ENCODE measurements at places on chromosomes 12 and 14.
A peak's percentile ranks its signal among the peaks of the same experiment; 100 is the strongest.

DNA sequence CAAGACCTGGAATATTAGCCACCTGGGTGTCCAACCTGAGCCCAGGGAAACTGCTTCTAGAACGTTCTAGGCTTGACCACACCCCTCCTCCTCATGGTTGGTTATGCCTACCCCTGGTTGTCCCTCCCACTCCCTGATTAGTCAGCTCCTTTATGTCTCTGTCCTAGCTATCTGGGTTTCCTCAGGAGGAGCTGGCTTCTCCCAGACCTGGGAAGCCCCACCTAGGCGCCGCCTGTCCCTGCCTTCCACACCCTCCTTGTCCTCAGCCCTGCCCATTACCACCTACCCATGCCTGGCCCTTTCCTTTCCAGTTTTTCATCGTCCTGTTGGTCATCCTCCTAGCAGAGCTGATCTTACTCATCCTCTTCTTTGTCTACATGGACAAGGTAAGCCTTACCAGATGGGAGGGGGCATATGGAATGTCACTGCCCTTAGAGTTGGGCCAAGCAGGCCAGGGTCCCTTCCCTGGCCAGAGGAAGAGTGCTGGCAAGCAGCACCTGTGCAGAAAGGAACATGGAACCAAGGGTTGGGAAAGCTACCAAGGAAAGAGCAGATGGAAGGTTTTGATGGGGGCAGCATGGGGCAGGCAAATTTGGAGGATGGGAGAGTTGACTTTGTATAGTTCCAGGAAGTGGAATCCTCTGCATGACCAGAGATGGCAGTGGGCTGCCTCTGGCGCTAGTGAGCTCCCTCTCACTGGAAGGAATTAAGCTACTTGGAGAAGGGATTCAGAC lies 201.7 kb downstream of the TSPAN9 start:
- DNase-seq = no peak

- DNase-seq = peak; percentile 68
Observed at GRCh38 chr12:47819138-47819895, 386 bp downstream of the HDAC7 start.

- DNase-seq = peak; percentile 77
Observed at GRCh38 chr12:50174971-50175715, 8.0 kb upstream of the CERS5 start.

DNA sequence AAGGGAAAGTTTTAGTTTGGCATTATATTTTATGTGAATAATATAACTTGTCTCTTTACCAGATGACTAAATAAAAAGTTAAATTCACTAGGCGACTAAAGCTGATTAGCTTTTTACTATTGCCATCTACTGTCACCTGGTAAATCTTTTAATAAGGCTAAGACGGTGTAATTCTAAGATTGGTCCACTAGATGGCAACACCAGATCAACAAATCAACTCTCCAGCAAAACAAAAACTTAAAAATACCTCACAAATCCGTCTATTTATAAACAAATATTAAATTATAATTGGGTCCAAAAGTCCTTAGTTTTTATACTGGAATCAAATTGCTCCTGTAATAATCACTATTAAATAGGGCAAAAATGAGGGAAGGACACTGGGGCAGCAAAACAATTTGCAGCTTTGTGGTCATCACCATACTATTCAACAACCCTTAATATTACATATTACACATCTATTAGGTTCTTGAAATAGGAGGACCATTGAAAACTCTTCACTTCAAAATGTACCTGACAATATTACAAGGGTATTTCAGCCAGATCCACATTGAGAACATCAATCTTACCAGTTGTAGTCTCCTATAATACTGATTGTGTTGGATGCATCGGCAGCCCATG lies 47.9 kb downstream of the GALC start:
- peak; percentile 64 for DNase-seq

- DNase-seq = no peak
Observed at GRCh38 chr14:102693006-102693755, 84.1 kb upstream of the TRAF3 start.

DNA sequence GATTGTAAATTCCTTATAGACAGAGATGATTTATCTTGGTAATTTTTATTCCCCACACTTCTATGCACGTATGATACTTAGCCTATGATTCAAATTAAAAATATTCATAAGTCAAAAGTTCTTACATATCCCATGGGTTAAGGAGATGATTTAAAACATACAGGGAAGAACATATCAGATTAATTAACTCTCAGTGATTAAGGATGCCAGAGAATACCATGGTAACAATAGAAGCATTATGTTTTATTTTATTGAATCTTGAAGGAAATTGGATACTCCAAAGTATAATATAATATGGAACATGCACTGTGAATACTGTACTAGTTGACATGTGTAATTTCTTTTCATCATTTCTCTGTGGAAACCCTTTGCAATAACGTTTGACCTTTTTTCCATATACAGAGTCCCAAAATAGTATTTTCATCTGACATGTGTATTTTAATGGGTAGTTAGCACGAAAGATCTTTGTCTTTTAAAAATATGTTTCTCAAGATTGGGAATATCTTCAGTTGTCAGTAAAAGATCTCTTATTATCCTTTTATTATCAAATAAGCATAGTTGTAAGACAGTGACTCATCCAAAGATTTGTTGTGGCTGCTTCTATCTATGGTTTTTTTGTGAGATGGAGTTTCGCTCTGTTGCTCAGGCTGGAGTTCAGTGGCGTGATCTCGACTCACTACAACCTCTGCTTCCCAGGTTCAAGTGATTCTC lies 166.7 kb downstream of the RAD51B start:
- DNase-seq = no peak

- DNase-seq = peak; percentile 80
Observed at GRCh38 chr14:67583711-67584644, 16.1 kb downstream of the PIGH start.

GRCh38 chr14:33402604-33403003 lies 463.9 kb downstream of the NPAS3 start:
- DNase-seq = no peak

DNA sequence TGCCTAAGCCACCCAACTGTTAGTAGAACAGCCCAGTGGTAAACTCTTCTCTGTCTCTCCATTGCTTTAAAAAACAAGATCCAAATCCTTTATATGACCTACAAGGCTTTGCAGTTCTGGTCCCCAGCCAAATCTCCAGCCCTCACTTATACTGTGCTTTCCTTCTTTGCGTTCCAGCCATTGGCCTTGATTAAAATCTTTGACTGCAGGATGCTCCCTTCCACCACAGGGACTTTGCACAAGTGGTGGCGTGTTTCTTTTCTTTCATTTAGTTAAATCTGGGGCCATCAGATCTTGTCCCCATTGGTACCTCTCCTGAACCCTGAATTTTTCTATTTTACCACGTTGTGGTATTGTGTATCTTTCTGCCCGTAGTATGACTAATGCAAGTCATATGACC lies 183.7 kb downstream of the VRK1 start:
- no peak for DNase-seq

DNA sequence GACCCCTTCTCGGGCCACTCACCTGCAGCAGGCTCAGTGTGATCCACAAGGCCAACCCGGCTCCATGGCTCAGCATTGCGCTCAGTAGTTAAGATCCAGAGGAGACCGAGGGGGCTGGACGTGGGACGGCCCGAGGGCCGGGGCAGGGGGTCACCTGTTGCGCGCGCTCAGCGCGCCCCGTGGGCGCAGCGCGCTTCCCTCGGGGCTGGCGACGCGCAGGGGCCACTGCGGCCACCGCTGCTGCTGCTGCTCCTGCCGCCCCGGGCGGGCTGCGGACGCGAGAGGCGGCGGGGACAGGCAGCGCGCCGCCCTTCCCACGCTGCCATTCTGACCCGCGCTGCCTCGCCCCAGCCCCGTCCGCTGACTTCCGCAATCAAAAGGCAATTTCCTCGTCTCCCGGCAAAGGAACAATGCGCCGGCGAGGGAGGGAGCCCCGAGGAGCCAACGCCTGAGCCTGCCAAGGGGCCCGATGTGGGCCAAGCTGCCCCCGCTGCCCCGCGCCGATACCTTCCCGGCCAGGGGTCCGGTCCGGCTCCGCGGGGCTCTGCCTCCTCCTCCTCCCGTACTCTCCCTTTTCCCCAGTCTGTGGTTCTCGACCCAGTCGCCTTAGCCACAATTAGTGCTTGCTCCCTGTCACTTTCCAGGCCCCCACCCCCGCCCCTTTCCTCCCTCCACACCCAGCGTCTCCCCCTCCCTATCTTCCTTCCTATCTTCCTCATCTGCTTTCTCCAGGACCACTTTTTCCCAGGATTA lies 27.3 kb downstream of the PTPRB start:
- DNase-seq = peak; percentile 55

DNA sequence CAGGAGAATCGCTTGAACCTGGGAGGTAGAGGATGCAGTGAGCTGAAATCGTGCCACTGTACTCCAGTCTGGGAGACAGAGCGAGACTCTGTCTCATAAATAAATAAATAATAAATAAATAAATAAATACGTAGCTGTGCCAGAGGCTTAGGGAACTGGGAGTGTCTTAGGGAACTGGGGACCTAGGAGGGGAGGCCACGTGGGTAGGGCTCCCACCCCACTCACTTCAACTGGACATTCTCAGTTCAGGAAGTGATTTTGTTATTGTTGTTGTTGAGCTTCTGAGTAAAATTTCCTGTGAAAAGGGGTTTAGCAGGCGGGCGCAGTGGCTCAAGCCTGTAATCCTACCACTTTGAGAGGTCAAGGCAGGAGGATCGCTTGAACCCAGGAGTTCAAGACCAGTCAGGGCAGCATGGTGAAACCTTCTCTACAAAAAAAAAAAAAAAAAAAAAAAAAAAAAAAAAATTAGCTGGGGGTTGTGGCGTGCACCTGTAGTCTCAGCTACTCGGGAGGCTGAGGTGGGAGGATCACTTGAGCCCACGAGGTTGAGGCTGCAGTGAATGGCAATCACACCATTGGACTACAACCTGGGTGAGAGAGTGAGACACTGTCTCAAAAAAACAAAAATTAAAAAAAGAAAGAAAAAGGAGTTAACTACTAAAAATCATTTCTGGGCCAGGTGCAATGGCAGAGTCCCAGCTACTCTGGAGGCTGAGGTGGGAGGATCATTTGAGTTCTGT lies 19.0 kb upstream of the ANKRD9 start:
- DNase-seq = peak; percentile 83

- peak; percentile 16 for DNase-seq
Observed at GRCh38 chr12:62215506-62215905, 44.7 kb upstream of the USP15 start.

DNA sequence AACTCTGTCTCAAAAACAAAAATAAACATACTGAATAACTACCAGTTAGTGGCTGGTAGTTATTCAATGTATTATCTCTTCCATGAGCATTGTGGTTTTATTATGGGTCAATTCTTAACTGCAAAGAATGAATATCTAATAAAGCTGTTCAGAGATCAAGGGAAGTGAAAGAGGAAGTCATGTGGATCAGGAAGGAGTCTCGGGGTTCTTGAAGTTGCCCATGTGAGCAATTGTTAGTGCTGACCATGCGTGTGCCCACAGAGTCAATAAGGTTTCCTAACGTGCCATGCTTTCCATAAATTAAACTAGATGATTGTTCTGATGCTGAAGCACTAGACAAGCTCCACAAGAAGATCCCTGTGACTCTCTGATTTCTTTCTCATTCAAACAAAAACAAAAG lies 136.5 kb upstream of the CPSF6 start:
- peak; percentile 78 for DNase-seq

DNA sequence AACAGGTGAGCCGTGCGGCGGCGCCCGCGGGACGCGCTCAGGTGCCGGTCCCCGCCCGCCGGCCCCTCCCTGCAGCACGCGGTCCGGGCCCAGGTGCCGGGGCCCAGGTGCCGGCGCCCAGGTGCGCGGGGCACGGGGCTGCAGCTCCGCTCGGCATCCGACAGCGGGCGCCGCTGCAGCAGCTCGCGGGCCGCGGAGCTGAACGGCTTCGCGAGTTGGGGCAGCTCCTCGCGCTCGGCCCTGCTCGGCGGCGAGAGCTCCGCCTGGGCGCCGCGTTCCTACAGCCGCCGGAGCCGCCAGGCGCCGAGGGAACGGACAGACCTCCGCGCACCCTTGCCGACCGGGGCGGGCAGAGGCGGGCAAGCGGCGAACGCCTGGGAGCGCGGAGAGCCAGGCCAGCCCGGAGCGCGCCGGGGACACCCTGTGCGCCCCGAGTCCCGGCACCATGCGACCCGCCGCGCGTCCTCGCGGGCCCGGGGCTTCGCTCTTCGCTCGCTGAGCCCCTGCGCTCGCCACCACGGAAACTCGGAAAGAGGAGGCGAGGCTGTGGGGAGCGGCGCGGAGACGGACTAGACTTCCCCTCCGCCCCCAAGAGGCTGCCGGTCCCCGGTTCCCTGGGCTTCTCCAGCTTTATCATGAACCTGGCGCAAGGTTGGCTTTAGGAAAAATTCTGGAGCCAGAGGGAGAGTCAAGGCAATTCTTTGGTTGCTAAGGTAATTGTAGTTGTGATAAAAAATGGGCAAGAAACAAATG lies at the start of gene RGS6:
Gene RGS6, plus strand, starts transcription at position 201 of the 753 bp plus-strand sequence.
- DNase-seq = peak; percentile 43

GRCh38 chr12:95648990-95649791 lies 97.9 kb upstream of the USP44 start:
- no peak for DNase-seq

DNA sequence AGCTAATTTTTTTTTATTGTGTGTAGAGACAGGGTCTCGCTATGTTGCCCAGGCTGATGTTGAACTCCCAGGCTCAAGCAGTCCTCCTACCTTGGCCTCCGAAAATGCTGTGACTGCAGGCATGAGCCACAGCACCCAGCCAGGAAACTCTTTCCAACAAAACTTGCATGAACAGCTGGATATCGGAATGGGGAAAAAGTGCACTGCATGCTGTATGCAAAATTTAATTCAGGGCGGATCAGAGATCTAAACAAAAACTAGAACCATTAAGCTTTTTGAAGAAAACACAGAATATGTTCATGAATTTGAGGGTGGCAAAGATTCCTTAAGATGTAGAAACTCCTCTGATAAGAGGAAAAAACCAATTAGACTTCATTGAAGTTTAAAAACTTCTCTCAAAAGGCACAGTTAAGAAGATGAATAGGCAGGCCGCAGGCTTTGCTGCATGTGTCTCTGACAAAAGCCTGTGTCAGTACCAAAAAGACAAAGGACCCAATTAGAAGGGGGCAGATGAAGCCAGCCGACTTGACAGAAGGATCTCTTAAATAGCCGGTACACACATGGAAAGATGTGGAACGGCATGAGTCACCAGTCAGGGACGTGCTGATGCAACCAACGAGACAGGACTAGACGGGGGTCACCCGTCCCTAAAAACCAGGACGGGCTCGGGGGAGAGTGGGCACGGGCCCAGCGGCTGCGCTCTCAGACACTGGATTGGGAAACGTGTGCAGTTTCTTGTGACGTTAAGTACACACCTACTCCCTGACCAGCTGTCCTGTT lies 34.8 kb upstream of the MMP17 start:
- DNase-seq = no peak

DNA sequence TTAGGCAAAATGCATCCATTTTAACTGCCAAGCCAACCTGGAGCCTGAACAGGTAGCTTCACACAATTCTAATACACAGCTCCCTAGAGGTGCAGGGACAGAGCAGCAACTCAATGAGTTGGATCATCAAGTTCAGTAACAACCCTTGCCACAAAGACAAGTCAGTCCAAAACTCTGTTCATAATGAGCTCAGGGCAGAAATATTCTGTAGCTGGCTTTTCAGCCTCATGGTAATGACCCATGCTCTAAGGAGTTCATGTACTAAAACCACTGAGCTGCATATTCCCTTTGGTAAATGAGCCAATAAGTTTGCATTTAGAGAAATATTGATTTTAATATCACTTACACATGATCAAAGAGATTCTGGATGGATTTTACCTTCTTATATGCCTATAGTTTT lies 316.1 kb downstream of the SEC23A start:
- DNase-seq = no peak

- peak; percentile 63 for DNase-seq
Observed at GRCh38 chr12:106112145-106112821, 26.5 kb downstream of the NUAK1 start.

Data from suppressor macrophage (primary cell).